ENCODE measurements at places on chromosomes 4 and X. TPM values are rescaled to one million over a fixed set of nuclear protein-coding genes. Genes with fewer than 3 reads are reported as not detected.

FAM47E gene
- total RNA-seq, result 0.26 TPM

GABRE gene
- 36.3 TPM for total RNA-seq

ARMCX1 gene
- 48.2 TPM for total RNA-seq

PABPC1L2B gene
- not detected for total RNA-seq

C1QTNF7 gene
- total RNA-seq, result not detected

TAF7L gene
- total RNA-seq, result 0.13 TPM

ADH7 gene
- not detected for total RNA-seq

MAGEB2 gene
- total RNA-seq, result not detected

TMPRSS11F gene
- total RNA-seq, result not detected

INTS12 gene
- 9.0 TPM for total RNA-seq

FRAS1 gene
- 0.38 TPM for total RNA-seq

HSD17B10 gene
- total RNA-seq, result 70.2 TPM

RFC1 gene
- total RNA-seq, result 50.8 TPM

RTL3 gene
- total RNA-seq, result not detected

SORBS2 gene
- total RNA-seq, result 148 TPM

MSX1 gene
- 2.1 TPM for total RNA-seq

GAB3 gene
- 6.7 TPM for total RNA-seq

GPR50 gene
- total RNA-seq, result not detected

IL9R gene
- total RNA-seq, result under 0.01 TPM

NSUN7 gene
- total RNA-seq, result not detected

CLDN2 gene
- not detected for total RNA-seq

NEUROG2 gene
- total RNA-seq, result not detected

TMEM31 gene
- total RNA-seq, result not detected

ZNF141 gene
- total RNA-seq, result 7.7 TPM

UBA6 gene
- total RNA-seq, result 89.8 TPM

AKAP14 gene
- not detected for total RNA-seq

F9 gene
- not detected for total RNA-seq

SCML1 gene
- 4.7 TPM for total RNA-seq

XK gene
- under 0.01 TPM for total RNA-seq

HGFAC gene
- under 0.01 TPM for total RNA-seq

IBSP gene
- total RNA-seq, result not detected

PLS3 gene
- total RNA-seq, result 330 TPM

BEX2 gene
- 0.77 TPM for total RNA-seq

MMRN1 gene
- 3,426 TPM for total RNA-seq

DNAAF6 gene
- total RNA-seq, result not detected

CYP4V2 gene
- total RNA-seq, result 3.1 TPM

PSAPL1 gene
- not detected for total RNA-seq

PLXNA3 gene
- 3.0 TPM for total RNA-seq

FGF2 gene
- total RNA-seq, result 7.0 TPM

RIPPLY1 gene
- total RNA-seq, result not detected

ZNF732 gene
- 0.63 TPM for total RNA-seq

GPR82 gene
- not detected for total RNA-seq

Data from dermis microvascular lymphatic vessel endothelial cell (primary cell).